ENCODE measurements at places on chromosomes 2 and 18.

- DNase-seq: no peak
These were observed 75.1 kb downstream of the GBX2 start for GRCh38 chr2:236093134-236093533.

DNA sequence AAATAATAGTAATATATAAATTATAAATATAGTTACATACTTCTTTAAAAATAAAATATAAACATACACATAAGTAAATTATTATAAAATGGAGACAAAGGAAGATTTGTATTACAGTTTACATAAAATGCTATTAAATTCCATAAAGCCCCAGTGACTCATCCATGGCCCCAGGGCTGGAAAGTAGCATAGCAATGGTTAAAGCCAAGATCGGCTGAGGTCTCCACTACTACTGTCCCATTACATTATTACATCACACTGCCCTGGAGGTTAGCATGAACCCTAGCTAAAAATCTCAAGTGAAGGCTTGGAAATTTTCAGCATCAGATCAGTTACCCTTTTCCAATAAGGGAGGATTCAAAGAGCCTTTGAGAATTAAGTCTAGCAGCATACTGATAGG lies 936.2 kb downstream of the DSC3 start:
- DNase-seq: peak; percentile 46

DNA sequence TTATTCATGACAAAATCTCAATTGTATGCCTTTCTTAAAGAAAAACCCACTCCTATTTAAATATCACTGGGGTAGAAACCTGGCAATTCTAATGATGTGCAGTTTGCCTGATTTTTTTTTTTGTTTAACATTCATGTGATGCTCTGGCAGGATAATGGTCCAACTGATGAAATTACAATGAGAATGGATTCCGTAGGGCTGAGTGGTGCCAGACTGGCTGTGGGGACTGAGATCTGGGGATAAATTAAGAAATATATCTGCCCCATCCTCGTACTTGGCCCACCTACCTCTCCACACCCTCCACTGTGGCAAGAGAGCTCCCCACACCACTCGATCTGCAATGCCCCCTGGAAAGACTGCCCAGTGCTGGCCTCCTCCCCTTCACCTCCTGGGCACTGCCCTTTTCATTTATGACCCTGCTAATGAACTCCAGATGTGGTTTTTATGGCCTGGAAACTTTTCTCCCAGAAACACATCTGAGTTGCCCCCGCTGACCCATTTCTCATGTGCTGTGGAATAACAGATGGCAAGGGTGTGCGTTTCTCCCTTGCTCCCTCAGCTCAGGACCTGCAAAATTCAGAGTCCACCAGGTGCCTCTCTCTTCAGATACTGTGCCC lies 33.0 kb upstream of the RPL37A start:
- no peak for DNase-seq

- no peak for DNase-seq
These were observed 188.4 kb downstream of the SH3BP4 start for GRCh38 chr2:235139956-235140800.

- DNase-seq: no peak
These were observed 1.9 kb upstream of the NEUROD1 start for GRCh38 chr2:181682026-181682789.

DNA sequence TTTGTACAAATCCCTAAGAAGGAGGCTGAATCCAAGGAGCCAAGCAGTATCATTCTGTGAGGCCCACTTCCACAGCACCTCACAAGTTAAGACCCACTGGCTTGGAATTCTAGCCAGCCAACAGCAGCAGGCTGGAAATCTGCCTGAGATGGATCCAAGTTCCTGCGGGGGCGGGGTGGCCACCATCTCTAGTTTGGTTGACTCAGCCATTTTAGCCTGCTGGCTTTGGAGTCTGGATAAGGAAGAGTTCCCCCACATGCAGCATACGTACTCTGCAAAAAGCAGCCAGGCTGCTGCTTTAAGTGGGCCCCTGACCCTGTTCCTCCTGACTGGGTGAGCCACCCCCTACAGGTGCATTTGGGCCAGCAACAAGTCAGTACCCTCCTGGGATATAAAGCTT lies 65.2 kb downstream of the FARP2 start:
- DNase-seq: no peak

DNA sequence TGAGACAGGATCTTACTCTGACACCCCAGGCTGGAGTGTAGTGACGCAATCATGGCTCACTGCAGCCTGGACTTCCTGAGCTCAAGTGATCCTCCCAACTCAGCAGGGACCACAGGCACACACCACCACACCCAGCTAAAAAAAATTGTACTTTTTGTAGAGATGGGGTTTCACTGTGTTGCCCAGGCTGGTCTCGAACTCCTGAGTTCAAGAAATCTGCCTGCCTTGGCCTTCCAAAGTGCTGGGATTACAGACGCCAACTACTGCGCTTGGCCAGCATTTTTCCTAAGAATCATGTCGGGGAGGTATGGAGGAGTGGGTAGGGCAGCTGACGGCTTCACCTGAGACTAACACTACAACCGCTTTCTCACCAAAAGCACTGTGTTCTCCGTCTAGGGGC lies 50.4 kb downstream of the CYP26B1 start:
- DNase-seq: no peak

- no peak for DNase-seq
These were observed 42.7 kb downstream of the NPPC start for GRCh38 chr2:231883468-231883881.

- no peak for DNase-seq
These were observed 256.0 kb downstream of the TNS1 start for GRCh38 chr2:217746808-217747207.

- DNase-seq: peak; percentile 55
These were observed 12.7 kb downstream of the TTC39C start for GRCh38 chr18:24027156-24027827.

DNA sequence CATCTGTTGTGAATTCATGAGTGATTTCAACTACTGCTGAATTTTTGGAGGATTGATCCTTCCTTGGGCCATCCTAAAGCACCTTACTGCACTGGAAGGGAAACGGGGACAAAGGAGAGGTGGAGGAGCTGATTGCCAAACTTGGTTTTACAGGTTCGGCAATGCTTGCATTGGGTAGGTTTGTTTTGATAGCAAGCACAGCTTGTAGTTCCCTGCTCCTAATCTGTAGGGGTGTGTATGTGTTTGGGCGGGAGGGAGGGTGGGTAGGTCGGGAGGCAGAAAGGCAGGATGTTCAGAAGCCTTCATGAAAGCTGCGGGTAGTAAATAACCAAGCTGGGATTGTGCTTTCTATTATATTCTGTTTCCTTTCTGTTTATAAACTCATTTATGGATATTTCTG lies 24.6 kb downstream of the PHLPP1 start:
- DNase-seq: no peak

GRCh38 chr2:186405842-186406241 lies 80.2 kb upstream of the ZC3H15 start:
- DNase-seq: no peak

- DNase-seq: no peak
These were observed 302.1 kb downstream of the LRP1B start for GRCh38 chr2:141828761-141829160.

DNA sequence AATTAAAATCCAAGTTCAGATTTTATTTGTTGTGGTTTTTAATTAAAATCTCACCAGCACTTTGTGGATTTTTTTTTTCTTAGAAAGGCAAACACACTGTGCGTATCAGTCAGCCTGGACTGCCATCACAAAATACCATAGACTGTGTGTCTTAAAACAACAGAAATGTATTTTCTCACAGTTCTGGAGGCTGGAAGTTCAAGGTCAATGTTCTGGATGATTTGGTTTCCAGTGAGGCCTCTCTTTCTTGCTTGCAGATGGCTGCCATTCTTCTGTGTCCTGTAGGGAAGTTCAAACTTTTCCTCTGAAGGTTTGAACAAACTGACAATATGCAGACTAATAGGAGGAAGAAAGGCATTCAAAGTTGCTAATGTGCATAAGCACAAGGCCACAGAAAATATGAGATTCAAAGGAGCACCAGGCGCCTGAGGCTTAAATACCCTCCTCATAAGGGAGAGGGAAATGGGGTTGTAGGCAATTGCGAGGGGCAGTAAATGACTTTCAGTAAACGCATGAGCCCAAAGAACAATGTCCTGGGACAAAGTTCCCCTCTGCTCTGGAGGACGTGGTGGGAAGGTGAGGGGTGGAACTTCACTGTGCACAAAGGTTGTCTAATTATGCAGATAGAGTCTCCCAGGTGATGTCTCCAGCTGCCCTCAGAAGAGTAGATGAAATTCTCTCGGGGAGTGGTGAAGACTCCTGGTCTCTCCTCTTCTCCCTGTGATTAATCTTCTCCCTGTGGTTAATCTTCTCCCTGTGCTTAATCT lies 26.5 kb upstream of the KCNF1 start:
- DNase-seq: no peak

- DNase-seq: no peak
These were observed 308.0 kb upstream of the PIK3C3 start for GRCh38 chr18:41646915-41647620.
